NCI-H748 treated with DMSO at 0.1 percent for 48 hours (cell line): ENCODE measurements at places on chromosomes 4 and X.

- DNase-seq, result no peak
Observed at GRCh38 chrX:153866302-153867019, 19.5 kb downstream of the L1CAM start.

DNA sequence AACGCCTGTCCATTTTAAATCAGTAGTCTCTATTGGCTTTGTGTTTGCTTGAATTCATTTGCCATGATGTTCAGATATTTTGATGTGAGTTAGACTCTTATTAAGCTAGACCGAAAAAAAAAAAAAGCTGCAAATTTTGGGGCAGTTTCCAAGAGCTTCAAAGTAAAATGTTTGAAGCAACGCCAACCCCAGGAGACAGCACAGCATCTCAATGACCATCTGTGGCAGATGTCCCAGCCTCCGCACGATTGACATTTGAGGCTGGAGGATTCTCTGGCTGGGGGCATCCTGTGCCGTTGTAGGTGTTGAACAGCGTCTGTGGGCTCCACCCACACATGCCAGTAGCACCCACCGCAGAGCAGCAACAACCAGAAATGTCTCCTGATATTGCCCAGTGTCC is 17.1 kb upstream of the ARSF start:
- DNase-seq, result no peak

GRCh38 chrX:132694382-132694781 is 205.5 kb upstream of the MBNL3 start:
- DNase-seq, result no peak

DNA sequence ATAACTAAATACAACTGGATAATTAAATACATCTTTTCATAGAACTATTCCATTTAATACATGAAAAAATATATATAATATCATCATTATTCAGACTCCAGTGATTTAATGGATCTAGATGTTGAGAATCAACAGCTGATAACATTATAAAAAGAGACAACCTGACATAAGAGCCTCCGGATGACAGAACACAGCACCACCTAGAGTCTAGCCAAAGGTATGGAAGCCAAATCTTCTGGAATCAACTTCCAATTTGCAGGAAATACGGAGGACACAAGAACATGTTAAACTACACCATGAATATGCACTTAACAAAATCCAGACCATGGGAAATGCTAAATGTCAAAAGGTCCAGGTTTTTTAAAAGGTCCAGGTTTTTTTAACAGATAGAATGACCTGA is 55.0 kb downstream of the LRBA start:
- no peak for DNase-seq
